ENCODE measurements at places on chromosomes 13 and 19.

- DNase-seq, result no peak
These were observed 3.2 kb downstream of the ZNF562 start for GRCh38 chr19:9671655-9672054.

DNA sequence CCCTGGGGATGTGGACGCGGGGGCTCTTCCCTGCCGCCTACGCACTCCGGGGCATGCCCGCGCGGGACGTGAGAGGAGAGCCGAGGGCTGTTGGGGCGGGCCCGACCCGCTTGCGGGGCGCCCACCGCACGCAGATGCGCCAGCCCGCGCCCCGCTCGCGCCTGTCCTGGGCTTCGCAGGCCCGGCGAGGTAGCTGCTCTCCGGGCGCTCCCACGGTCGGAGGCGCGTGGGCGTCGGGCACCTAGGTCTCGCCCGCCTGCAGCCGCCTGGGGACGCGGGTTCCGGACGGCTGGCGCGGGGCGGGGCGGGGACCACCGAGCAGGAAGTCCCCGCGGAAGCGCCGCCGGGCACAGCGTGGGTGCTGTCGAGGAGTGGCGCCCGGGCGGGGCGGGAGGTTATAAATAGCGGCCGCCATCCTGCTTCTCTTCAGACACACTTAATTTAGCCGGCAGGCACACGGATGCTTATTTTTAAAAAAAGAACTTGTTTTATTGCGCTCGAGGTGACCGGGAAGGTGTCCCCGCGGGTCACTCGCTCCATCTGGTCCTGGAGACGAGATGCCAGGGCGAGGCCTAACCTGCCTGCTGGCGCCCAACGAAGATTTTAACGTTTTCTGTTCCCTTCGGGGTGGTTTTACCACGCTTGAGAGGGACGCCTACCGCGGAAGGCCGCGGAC is 561 bp upstream of the GJA3 start:
- DNase-seq, result no peak

- DNase-seq, result no peak
These were observed 10.1 kb upstream of the MBNL2 start for GRCh38 chr13:97212004-97212403.

GRCh38 chr19:28397800-28398199 is 815.2 kb downstream of the UQCRFS1 start:
- no peak for DNase-seq

GRCh38 chr13:31943591-31943990 is 88.0 kb upstream of the FRY start:
- DNase-seq, result no peak

DNA sequence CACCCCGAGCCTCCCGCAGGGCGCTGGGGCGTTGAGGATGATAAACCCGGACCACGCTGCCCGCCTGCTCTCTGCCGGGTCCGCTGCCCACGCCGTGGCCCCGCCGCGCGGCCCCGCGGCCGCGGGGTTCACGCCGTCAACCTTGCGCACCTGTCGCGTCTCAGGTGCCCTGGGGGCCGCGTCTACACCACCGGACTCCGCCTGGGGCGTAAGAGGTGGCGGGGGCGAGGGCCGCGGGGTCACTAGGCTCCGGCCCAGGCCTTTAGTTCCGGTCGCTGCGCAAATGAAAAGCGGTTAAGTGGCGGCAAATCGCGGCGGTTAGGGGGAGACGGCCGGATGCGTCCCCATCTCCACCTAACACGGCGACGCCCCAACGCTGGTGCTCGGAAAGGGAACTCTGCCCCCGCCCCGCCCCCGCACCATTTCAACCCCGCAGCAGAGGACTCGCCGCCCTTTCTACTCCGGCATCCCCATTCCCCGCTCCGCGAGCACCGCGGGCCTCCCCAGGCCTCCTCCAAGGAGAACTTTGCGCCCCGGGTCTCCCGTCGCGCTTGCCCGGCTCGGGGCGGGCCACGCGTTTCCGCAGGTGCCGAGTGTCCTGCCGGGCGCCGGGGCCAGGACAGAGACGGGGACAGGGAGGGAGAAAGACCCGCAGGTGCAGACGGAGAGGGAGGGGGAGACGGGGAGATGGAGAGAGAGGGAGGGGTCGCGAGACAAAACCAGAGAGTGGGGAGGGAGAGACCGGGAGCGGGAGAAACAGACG is 4.3 kb downstream of the ONECUT3 start:
- no peak for DNase-seq

DNA sequence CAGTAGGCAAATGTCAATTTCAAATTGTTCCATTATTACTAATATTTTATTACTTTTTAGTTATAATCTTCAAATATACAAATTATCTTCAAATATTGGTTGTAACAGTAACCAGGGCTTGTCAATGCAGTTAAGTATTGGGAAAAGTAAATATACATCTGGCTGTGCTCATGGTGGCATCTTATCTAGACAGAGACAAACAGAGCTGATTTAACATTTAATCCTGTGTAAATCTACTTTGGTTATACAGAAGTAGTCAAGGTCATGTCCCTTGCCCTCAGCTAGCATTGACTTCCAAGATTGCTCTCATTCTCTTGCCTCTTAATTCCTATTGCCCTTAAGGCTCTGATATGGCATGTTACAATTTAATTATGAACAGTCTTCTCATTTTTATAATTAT is 98.4 kb upstream of the KLHL1 start:
- no peak for DNase-seq

DNA sequence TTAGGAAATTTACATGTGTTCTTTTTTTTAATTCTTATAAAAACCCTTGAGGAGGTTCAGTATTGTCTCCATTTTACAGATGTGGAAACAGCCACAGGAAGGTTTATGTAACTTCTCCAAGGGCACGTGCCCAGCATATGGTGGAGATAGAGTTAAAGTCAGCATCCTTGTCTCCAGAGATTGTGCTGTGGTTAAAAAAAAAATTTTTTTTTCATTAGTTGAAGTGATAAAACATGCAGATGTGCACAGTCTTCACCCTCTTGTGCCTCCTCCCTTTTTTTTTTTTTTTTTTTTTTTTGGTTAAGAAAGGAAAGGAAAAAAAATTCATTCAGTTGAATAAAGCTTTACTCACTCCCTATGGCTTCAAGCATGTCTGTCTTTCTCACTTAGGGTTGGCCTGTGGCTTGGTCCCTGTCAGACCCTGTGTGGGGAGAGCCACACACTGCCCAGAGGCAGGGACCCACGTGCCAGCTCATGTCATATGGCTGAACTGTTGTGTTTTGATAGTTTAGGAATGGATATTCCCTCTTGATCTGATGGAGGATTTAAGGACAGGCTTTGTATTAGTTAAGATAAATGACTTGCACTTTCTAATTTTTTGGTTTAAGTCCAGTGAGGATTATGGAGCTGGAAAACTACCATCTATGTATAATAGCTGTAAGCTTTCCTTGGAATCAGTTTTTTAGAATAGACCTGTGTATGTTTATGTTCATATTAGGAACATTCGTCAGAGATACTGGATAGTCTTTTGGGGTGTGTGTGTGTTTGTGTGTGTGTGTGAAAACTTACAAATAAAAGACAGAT is 19.3 kb downstream of the RNASEH2B start:
- DNase-seq, result no peak

GRCh38 chr13:51249255-51249654 is 27.1 kb downstream of the FAM124A start:
- no peak for DNase-seq

DNA sequence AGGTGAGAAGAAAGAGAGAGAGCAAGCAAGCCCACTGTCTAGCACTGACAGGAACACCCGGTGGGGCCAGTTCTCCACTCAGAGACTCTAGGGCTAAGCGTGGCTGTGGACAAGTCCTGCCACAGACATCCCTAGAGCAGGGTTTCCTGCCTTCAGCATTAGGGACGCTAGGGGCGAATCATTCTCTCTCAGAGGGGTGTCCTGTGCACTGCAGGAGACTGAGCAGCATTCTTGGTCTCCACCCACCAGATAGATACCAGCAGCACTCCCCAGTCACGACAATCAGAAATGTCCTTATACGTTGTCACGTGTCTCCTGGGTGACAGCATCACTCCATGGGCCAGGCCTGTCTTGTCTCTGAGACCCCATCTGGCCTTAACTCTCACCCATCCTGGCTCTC is 1.5 kb downstream of the OR10H1 start:
- no peak for DNase-seq

- no peak for DNase-seq
These were observed 34.1 kb downstream of the STK24 start for GRCh38 chr13:98542568-98543377.

DNA sequence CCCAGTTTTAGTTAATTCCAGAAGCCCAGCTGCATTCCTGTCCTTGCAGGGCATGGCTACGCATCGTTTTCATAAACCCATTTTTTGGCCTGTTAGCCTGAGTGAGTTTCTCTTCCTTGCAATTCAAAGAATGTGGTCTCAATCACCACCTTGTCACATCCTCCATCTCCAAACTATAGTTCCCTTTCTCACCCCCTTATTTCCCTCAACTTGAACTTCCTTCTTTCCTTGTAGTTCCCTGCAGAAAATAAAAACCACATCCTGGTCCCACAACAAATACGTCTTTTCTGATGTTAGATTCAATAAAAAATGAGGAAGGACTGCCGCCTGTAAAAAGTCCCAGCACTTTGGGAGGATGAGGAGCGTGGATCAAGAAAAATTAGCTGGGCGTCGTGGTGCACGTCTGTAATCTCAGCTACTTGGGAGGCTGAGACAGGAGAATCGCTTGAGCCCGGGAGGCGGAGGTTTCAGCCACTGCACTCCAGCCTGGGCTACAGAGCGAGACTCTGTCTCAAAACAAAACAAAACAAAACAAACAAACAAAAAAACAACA is 13.2 kb downstream of the ADGRE3 start:
- DNase-seq, result no peak

- DNase-seq, result no peak
These were observed 118.5 kb downstream of the IRS2 start for GRCh38 chr13:109667807-109668291.

GRCh38 chr13:33058776-33059327 is 42.6 kb downstream of the KL start:
- DNase-seq, result no peak

- no peak for DNase-seq
These were observed 29.7 kb upstream of the MIER2 start for GRCh38 chr19:374183-374885.

GRCh38 chr13:30892966-30893365 is 13.1 kb upstream of the MEDAG start:
- no peak for DNase-seq

DNA sequence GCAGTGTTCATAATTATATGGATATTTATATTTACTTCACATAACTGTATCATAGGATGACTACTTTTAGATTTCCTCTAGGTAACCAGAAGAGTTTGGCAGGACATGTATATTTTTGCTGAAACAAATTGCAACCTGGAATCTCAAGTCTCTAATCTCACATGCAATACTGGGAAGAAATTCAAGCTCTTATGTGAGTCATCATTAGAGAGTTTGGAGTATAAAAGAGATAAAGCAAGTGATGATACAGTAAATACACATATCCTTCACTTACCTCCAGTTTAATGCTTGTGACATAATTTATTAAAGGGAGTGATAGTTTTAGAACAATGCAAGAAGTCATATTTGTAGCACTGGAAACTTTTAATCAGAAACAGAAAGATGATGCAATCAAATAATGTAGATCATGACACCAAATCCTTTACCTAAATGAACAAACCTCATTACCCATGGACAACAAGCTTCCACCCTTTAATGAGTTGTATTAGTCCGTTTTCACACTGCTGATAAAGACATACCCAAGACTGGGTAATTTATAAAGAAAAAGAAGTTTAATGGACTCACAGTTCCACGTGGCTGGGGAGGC is 15.8 kb upstream of the OR7A17 start:
- DNase-seq, result no peak

DNA sequence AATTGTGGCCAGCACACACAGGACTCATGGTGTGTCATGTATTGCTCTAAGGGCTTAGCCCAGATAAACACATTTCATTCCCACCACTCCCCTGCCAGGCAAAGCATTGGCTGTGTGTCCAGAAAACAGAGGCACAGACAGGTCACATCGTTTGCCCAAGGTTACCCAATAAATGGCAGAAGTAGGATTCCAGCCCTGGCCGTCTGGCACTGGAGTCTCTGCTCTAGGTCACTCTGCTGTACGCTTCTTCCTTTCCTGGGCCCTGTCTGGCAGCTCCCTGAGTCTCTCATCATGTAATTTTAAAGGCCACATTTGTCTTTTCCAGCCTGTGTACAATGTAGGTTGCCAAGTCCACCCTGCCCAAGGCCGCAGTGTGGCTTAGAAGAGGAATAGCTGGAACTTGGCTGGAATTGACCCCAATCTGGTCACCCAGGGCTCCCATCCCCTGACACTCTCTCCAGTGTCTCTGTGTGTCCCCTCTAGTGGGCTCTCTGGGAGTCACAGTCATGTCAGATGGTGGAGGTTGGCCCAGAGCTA is 264.5 kb upstream of the TSHZ3 start:
- DNase-seq, result no peak

- no peak for DNase-seq
These were observed 82.5 kb downstream of the DHRS12 start for GRCh38 chr13:51721496-51721895.

- no peak for DNase-seq
These were observed 727.7 kb downstream of the UQCRFS1 start for GRCh38 chr19:28485292-28485691.

DNA sequence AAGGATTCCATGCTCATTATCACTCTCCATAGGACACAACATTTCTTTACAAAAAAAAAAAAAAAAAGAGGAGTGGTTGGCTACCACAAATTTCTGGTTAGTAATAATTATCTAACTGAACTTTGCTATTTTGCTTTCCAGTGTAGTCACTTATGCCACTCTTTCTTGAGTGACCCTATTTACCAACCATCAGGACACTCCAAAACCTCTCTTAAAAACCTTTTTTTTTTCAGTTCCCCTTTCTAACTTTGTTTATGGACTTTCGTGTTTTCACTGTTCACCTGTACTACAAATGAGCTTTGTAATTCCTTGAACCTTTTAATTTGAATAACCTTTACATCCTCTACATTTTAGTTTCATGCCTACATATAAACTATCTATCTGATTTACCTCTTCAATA is 686.5 kb upstream of the PCDH9 start:
- no peak for DNase-seq

GRCh38 chr19:40592170-40592569 is 9.0 kb upstream of the LTBP4 start:
- DNase-seq, result no peak

- no peak for DNase-seq
These were observed 1.3 kb downstream of the GNG8 start for GRCh38 chr19:46634656-46635218.
